Hematopoietic multipotent progenitor cell treated with erythropoietin and hydrocortisone succinate and interleukin-3 and kit ligand, for 8 days (in vitro differentiated cells): ENCODE measurements at places on chromosomes 1 and 21.
A peak's percentile ranks its signal among the peaks of the same experiment; 100 is the strongest.

DNA sequence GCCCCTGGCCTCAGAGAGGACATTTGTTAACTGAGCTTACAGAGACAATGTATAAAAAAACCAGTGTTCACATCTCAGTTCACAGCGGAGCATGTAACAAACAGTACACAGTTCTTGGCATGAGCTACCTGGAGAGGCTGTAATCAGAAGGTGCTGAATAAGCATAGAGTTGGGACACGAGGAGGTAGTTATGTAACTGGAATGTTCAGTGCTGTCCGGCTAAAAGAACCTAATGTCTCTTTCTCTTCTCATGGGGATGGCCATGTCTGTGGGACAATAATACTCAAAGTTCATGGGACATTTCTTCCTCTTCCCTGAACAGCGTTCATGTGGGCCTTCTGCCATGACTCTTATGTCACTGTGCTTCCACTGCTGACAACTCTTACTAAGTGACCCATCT, 17.2 kb upstream of the STX12 start:
- DNase-seq: no peak

DNA sequence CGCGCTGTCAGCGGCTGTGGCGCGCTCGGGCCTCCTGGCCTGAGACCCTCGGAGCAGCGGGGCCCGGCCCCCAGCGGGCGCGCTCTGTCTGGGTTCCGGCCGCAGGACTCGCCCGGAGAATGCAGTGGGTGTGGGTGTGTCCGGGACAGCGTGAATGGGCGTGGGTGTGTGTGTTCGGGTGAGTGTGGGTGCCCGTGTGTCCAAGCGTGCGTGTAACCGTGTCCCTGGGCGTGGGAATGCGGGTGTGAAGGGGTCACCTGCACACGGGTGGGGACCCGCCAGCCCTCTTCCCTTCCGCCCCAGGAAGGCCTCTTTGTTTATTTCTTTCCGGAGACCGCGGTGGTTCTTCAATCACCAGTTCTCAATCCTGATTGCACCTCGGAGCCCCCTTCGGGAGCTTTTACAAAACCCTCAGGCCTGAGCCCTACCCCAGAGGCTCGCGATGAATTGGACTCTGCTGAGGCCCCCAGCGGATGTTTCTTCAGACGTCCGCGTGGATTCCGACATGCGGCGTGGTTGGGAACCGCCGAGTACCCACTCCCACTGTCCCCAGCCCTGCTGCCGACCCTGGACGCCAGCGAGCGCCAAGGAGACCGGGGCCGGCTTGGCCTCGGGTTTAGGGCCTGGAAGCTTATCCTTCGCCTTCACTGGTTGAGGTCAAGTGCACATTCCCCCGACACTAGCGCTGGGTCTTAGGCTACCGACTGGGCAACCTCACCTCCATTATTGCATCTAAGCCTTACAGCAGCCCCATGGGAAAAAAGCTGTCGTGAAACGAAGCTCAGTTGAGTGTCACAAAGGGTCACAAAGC, 19.3 kb downstream of the SERTAD4 start:
- no peak for DNase-seq

DNA sequence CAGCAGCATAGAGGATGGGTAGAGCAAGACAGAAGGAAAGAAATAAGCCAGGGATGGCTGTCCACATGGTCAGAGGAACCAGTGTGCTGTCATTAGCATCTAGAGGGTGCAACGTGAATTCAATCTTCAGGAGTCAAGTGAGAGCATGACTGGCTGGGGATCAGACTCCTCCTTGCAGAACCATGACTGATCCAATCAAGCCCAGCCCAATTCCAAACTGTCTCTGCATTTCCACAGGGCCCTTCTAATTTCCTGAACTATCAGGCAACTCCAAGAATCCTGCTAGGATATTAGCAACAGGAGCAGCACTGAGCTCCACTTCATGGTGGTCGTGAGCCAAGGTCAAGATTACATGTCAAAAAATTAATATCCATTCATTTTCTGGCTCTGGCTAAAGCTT, 166.8 kb upstream of the CAMK1G start:
- DNase-seq: no peak

DNA sequence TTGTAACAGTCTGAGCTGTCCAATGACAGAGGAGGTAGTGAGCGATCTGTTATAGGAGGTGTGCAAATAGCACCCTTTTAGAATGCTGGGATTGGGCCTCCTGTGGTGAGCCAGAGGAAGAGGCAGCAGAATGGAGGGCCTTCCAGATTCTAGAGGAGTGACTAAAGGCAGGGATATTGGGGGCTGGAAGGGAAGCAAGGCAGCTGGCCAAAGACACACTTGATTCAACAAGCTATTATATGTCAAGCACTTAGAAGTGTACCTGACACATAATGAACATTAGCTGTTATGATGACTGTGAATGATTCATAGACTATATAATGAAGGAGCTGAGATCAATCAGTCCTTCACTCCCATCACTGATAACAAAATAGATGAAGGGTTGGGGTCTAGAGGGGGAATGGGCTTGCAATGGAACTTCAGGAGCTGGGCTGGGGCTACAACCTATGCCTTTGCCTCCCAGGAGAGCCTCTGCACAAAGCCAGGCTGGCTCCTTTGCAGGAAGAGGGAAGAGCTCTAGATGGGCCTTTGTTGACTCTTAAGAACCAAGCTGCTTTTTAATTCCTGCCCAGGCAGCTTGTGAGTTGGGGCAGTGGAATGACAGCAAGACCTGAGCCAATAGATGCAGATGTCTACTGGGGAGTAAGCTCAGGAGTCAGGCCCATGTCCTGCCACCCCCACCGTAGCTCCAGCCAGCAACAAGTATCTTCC, 2.3 kb upstream of the MKNK1 start:
- no peak for DNase-seq

GRCh38 chr1:42482635-42483153, 19.6 kb downstream of the CCDC30 start:
- DNase-seq: no peak

- no peak for DNase-seq
Measured at GRCh38 chr1:7462617-7463016, 308.5 kb upstream of the VAMP3 start.

GRCh38 chr1:172140072-172140471, 280.4 kb upstream of the C1orf105 start:
- DNase-seq: no peak

DNA sequence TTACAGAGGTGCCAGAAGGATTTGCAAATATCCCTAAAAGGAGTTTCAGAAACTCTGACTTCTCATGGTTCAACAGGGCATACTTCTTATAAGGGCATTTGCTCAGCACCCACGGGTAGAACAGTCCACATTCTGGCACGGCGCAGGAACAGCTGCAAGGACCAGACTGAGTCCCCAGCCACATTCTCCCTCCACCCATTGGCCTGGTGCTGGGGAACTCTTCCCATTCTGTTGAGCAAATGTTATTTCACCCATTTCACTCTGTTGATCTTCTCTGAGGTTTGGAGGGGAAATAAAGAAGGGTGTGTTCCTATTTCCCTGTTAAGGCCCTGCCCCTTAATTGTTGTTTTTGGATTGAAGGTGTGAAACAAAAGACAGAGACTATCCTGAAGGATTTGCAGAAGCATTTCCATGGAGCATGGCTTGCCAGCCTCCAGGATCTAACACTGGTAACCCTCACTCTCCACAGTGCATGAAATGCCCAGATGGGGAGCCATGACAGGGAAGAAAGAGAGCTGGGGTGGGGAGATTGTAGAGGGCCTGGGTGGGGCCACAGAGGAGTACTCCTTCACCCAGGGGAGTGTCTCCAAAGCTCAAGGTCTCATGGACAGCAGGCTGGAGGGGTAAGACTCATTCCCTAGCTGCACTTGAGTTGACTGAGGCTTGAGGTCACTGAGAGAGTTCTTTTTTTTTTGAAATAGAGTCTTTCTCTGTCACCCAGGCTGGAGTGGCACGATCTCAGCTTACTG, 35.0 kb downstream of the INAVA start:
- DNase-seq: peak; percentile 6

GRCh38 chr1:247299723-247300381, 31.8 kb downstream of the ZNF496 start:
- DNase-seq: no peak

GRCh38 chr1:151510614-151510956, 602 bp upstream of the CGN start:
- no peak for DNase-seq

GRCh38 chr1:21329209-21329844, 39.1 kb upstream of the ECE1 start:
- no peak for DNase-seq

GRCh38 chr1:153987621-153988020, 1.5 kb upstream of the RAB13 start:
- DNase-seq: no peak
